ENCODE measurements at places on chromosomes 5 and 9.

GRCh38 chr9:35757226-35757891, 3.3 kb upstream of the MSMP start:
- peak; percentile 47 for DNase-seq

GRCh38 chr9:35790385-35791296, 750 bp upstream of the NPR2 start:
- peak; percentile 90 for DNase-seq

GRCh38 chr5:169978714-169979113, 1.6 kb downstream of the INSYN2B start:
- DNase-seq, result no peak

- no peak for DNase-seq
These were observed 4.4 kb upstream of the TMEM268 start for GRCh38 chr9:114606597-114607207.

GRCh38 chr9:114994768-114995167, 64.4 kb upstream of the TNFSF8 start:
- DNase-seq, result no peak

- no peak for DNase-seq
These were observed 140.7 kb downstream of the C9orf50 start for GRCh38 chr9:129480227-129480626.

DNA sequence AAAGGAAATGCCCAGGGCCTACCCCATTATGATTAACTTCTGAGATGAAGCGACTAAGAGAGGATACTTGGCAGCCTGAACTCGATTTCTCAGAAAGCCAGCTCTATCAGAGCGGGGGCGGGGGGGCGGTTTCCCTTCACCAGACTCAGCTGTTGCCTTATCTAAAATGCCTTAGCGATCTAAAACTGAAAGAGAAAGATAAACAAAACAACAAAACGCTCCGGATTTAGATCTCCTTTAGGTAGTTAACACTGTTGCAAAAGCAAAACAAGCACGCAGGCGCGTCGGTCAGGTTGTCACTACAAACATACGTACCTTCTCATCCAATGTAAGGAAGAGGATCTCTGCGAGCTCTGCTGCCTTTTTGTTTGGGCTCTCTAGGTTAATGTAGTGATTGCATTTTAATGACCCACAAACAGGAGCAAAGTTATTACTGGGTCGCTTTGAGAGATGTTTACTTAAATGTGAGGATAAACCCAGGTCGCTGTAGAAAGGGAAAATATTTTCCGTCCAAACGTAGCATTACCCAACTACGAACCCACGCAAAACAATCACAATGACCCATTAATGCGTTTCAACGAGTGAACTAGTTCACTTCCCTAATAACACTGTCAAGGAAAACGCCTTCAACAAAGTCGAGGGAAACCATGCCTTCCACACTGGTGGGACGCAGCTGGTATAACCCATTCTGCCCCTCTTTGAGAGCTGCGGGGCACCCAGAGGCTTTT, 982 bp downstream of the EPB41L4A start:
- DNase-seq, result peak; percentile 24

- peak; percentile 35 for DNase-seq
These were observed at the start of gene EPB41L4A for GRCh38 chr5:112419164-112419985. TSS of gene EPB41L4A (minus strand) at chr5:112419277. CDS start at chr5:112419039, 238 bp downstream.

- no peak for DNase-seq
These were observed 121.5 kb downstream of the MAST4 start for GRCh38 chr5:66717455-66718373.

DNA sequence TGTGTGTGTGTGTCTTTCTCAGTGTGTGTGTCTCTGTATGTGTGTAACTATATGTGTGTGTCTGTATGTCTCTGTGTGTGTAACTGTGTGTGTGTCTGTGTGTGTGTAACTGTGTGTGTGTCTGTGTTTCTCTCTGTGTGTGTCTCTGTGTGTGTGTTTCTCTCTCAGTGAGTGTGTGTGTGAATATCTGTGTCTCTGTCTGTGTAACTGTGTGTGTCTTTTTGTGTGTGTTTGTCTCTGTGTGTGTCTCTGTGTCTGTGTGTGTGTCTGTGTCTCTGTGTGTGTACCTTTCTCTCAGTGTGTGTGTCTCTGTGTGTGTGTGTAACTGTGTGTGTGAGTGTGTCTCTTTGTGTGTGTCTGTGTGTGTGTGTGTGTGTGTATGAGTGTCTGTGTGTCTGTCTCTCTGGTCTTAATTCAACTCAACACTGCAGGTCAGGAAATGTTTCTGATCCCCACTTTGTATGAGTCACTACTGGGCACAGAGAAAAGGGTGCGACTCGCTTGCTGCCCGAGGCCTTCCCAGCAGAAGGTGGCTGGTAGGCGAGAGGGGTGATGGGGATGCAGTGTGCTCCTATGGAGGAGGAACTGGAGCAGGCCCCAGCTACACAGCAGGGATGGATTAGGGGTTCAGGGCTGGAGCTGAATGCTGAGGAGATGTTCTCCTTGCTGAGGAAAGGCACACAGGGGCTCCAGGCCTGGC, 52.1 kb downstream of the NSG2 start:
- no peak for DNase-seq

GRCh38 chr5:178318382-178318781, 85.8 kb upstream of the PHYKPL start:
- no peak for DNase-seq

- DNase-seq, result no peak
These were observed 893.3 kb downstream of the PTPRD start for GRCh38 chr9:9719373-9720112.

DNA sequence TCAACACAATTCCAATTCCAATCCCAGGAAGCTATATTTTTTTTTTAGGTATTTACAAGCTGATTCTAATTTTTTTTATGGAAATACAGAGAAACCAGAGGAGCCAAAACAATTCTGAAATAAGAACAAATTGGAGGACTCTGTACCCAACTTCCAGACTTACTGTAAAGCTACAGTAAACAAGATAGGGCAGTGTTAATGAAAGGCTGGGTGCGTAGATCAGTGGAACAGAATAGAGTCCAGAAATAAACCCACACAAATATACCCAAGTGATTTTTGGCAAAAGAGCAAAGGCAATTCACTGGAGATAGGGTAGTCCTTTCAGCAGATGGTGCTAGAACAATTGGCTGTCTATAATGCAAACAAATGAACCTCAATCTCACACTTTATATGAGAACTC, 50.6 kb downstream of the WHRN start:
- DNase-seq, result no peak

DNA sequence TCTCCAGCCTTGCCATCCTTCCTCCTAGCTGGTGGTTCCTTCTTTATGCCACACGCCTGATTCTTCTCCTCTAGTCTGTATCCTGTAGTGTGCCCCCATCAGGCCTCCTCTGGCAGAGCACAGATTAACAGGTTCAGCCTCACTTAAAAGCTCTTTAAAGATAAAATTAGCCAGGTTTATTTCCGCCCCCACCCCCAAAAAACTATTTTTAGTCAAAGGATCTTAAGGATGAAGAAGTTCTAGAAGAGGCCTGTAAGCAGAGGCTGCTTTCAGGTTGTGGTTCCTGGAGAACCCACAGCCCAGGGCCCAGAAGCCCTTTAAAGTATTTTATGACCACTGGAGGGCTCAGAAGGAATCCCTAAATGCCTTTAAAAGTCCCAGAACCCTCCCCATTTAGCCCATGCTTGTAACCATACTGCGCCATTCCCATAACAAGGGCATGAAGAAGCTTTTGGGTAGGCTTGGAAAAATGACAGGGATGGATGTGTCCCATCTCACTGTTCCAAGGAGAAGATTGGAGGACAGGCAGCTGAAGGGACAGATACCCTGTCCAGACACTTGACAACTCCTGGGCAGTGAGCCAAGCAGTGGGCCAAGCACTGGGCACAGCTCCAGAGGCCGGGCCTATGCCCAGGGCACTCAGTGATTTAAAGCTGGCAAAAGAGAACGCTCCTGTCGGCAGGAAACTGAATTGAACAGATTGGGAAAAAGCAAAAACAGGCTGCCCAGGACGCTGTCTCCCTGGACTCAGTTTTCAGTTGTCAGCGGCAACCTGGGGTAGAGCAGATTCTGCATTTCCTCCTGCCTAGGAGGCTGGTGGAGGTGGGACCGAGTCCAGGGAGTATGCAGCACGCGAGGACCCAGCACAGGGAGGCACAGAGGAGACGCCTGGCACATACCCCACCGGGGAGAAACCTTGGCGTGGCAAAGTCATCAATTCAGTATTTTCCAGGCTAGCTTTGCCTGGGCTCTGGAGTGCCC, 106.3 kb upstream of the SSBP2 start:
- peak; percentile 84 for DNase-seq

DNA sequence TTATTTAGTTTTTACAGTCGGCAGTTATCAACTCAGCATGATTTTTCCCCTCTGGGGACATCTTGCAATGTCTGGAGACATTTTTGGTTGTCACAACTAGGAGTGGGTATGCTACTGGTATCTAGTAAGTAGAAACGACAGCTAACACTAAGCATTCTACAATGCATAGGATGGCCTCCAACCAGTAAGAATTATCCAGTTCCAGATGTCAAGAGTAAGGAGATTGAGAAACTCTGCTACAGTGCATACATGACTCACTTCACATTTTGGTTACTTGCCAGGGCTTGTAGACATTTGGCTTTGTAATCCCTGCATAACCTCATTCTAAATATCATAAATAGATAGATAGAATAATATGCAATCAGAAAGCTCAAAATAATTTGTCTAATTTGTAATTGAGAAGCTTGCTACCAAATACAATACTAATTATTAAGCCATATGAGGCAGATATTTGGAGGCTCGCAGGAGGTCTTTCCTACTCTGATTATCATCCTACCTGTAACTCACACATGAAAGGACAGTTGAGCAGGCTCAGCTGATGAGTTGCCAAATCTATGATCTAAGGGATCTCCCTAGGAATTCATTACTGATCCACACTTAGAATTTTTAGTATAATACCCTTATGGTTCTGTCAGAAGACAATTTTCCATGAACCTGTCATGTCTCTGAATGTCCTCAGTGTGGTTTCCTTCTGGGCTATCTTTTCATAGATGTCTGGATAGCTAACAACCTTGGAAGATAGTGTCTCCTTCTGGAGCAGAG, 346.9 kb upstream of the TLE4 start:
- no peak for DNase-seq

DNA sequence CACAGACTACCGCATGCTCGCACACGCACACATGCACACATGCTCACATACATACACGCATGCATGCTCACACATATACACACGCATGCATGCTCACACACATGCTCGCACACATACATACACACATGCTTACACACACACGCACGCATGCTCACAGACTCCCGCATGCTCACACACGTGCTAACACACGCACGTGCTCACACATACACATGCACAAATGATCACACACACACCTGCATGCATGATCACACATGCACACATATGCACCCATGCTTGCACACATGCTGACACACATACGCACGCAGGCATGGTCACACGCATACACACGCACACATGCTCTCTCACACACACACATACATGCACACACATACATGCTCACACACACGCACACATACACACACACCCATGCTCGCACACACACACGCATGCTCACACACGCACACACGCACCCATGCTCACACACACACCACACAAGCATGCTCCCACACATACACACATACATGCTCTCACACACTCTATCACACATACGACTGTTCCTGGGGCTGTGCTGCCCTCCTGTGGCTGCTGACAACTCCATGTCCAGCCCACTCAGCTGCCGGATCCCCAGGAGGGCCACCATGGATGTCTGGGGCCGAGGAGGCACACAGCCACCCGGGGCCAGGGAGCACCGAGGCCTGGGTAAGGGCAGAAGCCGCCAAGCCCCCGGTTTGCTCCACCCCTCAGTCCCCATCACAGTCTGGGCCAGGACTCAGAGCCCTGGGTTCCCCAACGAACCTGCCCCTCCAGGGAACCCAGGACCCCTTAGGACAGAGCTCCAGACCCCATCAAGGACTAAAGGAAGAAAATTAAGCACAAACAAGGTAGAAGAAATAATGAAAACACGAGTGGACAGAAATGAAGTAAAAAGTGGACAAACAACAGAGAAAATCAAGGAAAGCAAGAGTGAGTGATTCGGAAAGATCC, 31.4 kb upstream of the EGFL7 start:
- DNase-seq, result peak; percentile 86

- no peak for DNase-seq
These were observed 80.8 kb upstream of the ARAP3 start for GRCh38 chr5:141762790-141763368.

GRCh38 chr5:91212714-91213092, 170.4 kb downstream of the ARRDC3 start:
- no peak for DNase-seq

DNA sequence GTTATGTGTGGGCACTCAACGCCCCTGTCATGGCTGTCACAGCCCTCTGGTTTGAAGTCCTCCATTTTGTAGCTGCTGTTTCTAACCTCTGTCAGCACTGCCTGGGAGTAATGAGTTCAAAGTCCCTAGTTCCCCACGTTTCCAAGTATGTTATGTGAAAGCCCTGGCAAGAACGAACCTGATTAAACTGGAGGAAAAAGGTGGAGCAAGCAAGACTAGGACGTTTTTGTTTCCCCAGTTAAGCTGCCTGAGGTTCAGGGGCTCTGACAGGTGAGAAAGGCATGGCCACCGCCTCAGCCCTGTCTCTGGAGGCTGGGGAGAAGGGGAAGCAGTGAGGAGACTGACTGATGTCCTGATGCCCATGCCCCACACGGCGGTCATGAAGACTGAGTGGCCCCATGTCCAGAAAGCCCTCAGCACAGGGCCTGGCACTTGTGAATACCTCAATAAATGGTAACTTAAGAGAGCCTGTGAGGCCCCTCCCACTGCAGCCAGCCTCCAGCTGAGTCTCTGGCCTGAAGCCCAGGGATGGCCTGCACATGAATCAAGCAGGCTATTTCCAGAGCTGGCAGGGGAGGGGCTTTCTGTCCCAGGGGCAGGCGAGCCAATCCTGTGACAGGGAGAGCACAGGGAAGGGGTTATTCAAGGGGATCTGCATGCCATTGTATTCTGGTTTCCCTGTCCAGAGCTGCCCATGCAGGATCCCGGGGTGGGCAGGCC, 61.8 kb downstream of the PFDN1 start:
- DNase-seq, result peak; percentile 96

DNA sequence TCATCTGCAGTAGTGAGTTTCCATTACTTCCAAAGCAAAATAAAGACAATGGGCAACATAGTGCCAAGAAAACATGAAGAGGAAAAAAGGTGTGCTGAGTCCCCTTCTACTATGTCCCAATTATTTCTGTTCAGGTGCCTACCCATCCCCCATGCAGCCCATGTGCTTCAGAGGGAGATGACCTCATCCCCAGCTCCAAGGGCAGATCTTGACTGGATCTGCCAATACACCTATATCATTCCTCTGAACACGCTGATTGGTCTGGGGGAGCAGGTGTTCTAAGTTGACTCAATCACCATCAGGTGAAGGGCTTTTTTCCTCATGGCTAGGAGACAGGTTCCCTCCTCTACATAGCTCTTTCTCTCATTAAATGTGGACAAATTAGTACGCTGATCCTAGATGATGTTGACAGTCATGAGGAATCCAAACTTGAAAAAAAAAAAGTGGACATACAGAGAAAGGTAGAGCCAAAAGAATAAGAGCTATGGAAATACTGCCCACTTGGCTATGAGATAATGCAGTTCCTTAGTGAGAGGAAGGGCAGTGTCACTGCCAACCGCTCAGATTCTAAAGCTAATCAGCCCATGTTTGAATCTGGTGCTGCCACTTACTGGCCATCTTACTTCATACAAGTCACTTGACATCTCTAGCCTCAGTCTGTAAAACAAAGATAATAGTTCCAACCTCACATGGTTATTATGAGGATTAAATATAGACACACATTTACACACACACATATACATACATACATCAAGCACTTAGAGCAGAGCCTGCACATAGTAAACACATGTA, 23.1 kb downstream of the PRELID2 start:
- peak; percentile 78 for DNase-seq

Measured in Ammon's horn (tissue), 1 donor.